ENCODE measurements at places on chromosomes 2 and 18.
A peak's percentile ranks its signal among the peaks of the same experiment; 100 is the strongest.

- DNase-seq = no peak
Measured at GRCh38 chr2:119025762-119026351, 83.9 kb downstream of the MARCO start.

GRCh38 chr2:226325526-226325925 lies 474.1 kb downstream of the IRS1 start:
- DNase-seq = peak; percentile 54

DNA sequence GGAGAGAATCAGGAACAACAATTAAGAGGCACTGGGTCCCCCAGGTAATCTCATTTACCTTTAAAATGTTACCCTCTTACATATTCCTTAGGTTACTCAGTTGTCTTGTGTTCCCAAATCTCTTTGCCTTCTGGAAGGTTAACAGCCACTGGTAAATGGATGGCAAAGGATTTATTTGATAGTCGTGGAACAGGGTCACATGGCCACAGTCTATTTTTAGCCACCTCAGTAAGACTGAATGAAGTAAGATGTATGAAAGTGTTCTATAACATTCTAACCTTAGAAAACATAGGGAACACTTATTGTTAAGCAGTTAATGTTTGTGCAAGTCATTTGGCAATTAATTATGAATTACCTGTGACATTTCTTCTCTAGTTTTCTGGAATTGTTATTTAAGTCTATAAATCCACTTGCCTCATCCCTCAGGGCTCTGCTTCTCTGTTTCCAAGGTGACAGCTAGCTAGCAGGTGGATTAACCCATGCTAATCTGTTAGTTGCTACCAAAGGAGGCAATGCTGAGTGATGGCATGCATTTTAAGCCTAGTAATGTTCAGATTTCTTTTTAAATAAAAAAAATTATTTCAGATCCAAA lies 211.0 kb downstream of the PIK3C3 start:
- DNase-seq = no peak

DNA sequence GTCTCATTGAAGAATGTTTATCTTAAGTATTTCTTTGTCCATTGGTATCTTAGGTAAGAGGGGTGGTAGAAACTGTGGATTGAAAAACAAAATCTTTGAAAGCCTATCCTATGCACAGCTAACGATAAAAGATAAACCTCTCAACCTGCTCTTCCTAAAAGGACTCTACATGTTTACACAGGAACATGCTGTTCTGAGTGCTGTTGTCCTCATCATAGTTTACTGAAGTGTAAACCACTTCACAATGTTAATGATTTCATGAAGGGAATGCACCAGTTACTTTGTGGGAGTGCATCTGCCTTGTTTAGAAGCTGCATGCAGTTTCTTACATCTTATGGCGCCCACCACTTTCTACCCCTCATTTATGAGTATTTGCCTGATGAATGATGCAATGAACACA lies 1.2 kb downstream of the ACMSD start:
- no peak for DNase-seq

- no peak for DNase-seq
Measured at GRCh38 chr2:119111115-119111975, 47.2 kb downstream of the C1QL2 start.

DNA sequence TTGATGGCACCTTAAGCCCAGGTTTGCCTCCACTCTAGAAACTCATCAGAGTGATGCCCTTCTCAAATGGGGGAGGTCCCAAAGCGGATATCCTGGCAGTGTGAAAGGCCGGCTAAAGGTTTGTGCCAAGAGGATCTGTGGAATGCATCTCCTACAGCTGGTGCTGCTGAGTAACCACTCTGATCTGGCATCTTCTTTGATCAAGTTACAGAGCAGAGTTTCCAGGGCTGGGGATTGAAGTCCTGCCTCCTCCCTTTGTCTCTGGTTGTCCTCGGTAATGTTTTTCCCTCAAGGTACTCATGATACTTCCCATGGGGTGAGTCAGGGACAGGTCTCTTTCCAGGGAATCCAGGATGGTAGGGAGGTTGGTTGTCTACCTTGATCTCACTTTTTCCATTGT lies 24.6 kb downstream of the PRKRA start:
- no peak for DNase-seq

DNA sequence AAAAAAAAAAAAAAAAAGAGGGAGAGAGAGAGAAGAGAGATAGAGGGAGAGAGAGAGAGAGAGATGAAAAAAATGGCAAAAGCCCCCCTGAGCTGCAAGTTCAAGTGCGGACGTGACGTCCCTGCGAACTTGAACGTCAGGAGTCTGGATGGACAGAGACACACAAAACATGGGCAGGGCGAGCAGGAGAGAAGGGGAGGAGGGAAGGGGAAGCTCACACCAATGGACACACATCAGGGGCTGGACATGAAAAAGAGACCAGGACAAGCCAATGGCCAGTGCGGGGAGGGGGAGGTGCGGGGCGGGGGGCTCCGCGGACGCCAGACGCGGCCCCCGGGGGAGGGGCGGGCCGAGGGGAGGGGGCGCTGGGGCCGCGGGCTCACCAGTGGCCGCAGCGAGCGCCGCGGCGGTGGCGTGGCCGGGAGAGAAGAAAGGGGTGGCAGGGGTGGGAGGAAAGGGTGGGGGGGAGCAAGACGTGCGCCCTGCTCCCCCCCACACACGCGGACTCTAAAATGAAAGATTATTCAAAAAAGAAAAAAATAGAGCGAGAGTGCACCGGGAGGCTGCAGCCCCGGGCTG lies at the start of gene BCL11A:
Gene BCL11A (minus strand): TSS at position 160 of the 579 bp plus-strand sequence. CDS start 384 bp downstream, outside the sequence.
- DNase-seq = peak; percentile 83

DNA sequence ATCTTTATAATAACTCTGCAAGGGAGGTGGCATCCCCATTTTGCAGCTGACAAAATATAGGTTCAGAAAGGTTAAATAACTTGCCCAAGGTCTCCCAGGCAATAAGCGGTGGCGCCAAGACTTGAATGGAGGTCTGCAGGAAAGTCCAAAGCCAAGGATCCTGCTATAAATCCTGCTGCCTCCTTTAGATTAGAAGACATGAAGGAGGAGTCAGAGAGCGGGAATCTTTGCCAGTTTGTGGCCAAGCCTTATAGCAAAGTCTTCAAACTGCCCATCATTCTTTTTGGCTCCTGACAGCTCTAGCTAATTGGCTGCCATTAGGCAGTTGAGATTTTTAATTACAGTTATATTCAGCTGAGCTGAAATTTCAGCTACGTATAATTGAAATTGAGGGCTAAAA lies 114.3 kb downstream of the C1D start:
- no peak for DNase-seq
